ENCODE measurements at places on chromosomes 5 and 9. TPM values are rescaled to one million over a fixed set of nuclear protein-coding genes. Genes with fewer than 3 reads are reported as not detected.

KLF9 gene
- total RNA-seq = 55.9 TPM

EGFLAM gene
- total RNA-seq = 8.9 TPM

BNC2 gene
- 12.3 TPM for total RNA-seq

KIF4B gene
- total RNA-seq = not detected

HK3 gene
- total RNA-seq = not detected

OR1Q1 gene
- total RNA-seq = 0.26 TPM

MCC gene
- total RNA-seq = 25.8 TPM

TENT4A gene
- total RNA-seq = 11.8 TPM

CD74 gene
- 1.6 TPM for total RNA-seq

WDR38 gene
- not detected for total RNA-seq

MYOZ3 gene
- 0.40 TPM for total RNA-seq

PCDHAC2 gene
- total RNA-seq = 0.31 TPM

MUSK gene
- total RNA-seq = 0.56 TPM

SLC45A2 gene
- 0.19 TPM for total RNA-seq

IL4 gene
- total RNA-seq = not detected

N4BP3 gene
- 1.5 TPM for total RNA-seq

ELAVL2 gene
- 0.12 TPM for total RNA-seq

C9 gene
- total RNA-seq = 0.25 TPM

LECT2 gene
- total RNA-seq = not detected

GDA gene
- under 0.01 TPM for total RNA-seq

ACOT12 gene
- not detected for total RNA-seq

PDZD2 gene
- total RNA-seq = 0.19 TPM

ARSI gene
- total RNA-seq = 0.19 TPM

ITK gene
- not detected for total RNA-seq

CNTFR gene
- not detected for total RNA-seq

HEMGN gene
- not detected for total RNA-seq

PRLR gene
- total RNA-seq = under 0.01 TPM

GABBR2 gene
- 0.13 TPM for total RNA-seq

PCDHGA2 gene
- total RNA-seq = 1.7 TPM

OTP gene
- not detected for total RNA-seq

IL13 gene
- not detected for total RNA-seq

PTGDS gene
- 21.8 TPM for total RNA-seq

MYMK gene
- not detected for total RNA-seq

SOHLH1 gene
- total RNA-seq = not detected

EDIL3 gene
- 512 TPM for total RNA-seq

SAXO1 gene
- total RNA-seq = under 0.01 TPM

OMD gene
- total RNA-seq = 1.1 TPM

ADCY2 gene
- under 0.01 TPM for total RNA-seq

AGXT2 gene
- total RNA-seq = not detected

DMRTA1 gene
- 0.06 TPM for total RNA-seq

ADGRV1 gene
- total RNA-seq = 0.19 TPM

C9orf152 gene
- total RNA-seq = not detected

SRP19 gene
- total RNA-seq = 65.3 TPM

GARNL3 gene
- 7.7 TPM for total RNA-seq

ECPAS gene
- total RNA-seq = 113 TPM

GCNT1 gene
- 44.9 TPM for total RNA-seq

CDH9 gene
- not detected for total RNA-seq

ZNF879 gene
- 4.6 TPM for total RNA-seq

GABRA1 gene
- total RNA-seq = under 0.01 TPM

CD14 gene
- total RNA-seq = 1.6 TPM

PLPP7 gene
- total RNA-seq = 15.0 TPM

STOM gene
- total RNA-seq = 86.2 TPM

RANBP3L gene
- 0.31 TPM for total RNA-seq
